Left ventricle myocardium superior (tissue), 1 donor: ENCODE measurements at places on chromosomes 16 and 17. TPM values are rescaled to one million over a fixed set of nuclear protein-coding genes. Genes with fewer than 3 reads are reported as not detected.

The HCRT gene
- total RNA-seq, result not detected

GRCh38 chr17:49365667-49366066 is 3.6 kb upstream of the ZNF652 start:
- no peak for DNase-seq

GRCh38 chr17:27776882-27777624 is 23.3 kb downstream of the NOS2 start:
- no peak for DNase-seq

The CXCL16 gene
- 3.5 TPM for total RNA-seq

DNA sequence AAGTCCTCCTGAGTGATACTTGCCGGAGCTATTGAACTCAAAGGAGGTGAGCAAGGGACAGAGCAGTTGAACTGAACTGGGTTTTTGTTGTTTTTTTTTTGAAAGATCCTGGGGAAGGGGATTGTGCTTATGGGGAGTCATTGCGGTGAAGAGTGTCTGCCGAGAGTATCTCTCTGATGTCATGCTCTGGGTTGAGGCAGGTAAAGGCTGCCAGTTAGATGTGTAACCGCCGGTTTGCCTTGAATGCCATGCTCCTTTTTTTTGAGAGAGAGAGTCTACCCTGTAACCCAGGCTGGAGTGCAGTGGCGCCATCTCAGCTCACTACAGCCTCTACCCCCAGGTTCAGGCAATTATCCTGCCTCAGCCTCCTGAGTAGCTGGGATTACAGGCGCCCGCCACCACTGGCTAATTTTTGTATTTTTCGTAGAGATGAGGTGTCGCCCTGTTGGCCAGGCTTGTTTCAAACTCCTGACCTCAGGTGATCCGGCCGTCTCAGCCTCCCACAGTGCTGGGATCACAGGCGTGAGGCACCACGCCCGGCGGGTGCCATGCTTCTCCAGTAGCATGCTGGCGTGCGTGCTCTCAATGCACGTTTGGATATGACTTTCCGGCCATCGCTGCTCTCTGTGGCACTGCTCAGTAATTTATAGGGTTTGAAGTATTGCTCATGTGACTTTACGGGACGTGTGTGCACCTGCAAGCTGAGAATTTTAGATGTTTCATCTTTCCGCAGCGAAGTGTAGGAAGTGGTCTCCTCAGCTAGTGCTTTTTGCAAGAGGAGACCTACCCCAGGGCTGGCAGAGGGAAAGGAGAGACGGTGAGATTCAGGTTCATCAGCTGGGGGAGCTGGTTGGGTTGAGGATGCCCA is 8.5 kb downstream of the ZC3H18 start:
- DNase-seq, result no peak

The CD79B gene
- total RNA-seq, result 5.7 TPM

GRCh38 chr17:52287611-52288010 is 129.1 kb upstream of the CA10 start:
- DNase-seq, result no peak

DNA sequence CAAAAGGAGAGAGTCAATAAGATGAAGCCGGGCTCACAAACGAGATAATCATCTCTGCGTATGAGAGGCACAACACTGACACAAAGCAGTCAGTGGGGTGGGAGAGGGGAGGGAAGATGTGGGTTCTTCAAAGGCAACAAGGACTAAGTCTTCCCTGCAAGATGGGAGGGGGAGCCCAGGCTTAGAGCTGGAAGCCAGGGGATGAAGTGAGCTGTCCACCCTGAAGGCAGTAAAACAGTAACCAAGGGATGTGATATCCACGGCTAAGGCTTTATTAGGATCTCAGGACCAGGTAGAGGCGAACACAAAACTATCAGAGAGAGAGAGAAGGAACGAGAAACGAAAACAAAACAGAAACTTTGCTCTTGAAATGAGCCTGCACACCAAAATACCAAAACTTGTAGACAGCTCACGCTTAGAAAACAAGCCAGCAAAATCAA is 115.9 kb downstream of the DYNLRB2 start:
- no peak for DNase-seq

The MT3 gene
- 3.8 TPM for total RNA-seq

The HSD3B7 gene
- 7.4 TPM for total RNA-seq

DNA sequence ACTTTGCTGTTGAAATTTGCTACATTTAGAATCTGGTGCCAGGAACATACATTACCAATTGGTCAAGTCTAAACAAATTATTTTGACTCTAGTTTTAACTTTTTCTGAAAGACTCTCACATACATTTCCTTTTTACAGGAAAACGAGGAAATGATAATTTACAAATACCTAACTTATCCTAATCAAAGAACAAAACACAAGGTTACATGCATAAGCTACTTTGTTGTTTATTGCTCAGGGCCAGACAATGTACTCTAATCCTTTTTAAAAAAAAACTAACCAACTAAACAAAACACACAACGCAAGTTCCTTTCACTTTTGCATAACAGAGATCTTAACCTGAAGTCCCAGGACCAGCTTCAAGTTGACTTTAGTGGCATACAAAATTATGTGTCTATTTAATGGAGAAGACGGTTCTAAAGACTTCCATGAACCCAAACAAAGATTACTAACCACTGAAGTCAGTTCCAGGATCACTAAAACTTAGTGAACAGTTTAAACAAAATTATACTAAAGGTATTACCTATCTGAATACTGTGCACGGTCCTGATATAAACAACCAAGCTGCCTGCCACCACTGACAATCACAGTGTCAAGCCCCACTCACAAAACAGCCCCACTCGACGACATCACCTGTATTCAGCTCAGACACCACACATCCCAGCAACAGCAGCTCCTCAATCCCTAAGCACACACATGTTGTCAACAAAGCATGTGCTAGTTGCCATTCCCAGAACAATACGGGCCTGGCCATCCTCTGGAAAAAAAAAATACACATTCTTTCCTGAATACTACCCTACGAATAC is 1.9 kb downstream of the ZNF652 start:
- no peak for DNase-seq

DNA sequence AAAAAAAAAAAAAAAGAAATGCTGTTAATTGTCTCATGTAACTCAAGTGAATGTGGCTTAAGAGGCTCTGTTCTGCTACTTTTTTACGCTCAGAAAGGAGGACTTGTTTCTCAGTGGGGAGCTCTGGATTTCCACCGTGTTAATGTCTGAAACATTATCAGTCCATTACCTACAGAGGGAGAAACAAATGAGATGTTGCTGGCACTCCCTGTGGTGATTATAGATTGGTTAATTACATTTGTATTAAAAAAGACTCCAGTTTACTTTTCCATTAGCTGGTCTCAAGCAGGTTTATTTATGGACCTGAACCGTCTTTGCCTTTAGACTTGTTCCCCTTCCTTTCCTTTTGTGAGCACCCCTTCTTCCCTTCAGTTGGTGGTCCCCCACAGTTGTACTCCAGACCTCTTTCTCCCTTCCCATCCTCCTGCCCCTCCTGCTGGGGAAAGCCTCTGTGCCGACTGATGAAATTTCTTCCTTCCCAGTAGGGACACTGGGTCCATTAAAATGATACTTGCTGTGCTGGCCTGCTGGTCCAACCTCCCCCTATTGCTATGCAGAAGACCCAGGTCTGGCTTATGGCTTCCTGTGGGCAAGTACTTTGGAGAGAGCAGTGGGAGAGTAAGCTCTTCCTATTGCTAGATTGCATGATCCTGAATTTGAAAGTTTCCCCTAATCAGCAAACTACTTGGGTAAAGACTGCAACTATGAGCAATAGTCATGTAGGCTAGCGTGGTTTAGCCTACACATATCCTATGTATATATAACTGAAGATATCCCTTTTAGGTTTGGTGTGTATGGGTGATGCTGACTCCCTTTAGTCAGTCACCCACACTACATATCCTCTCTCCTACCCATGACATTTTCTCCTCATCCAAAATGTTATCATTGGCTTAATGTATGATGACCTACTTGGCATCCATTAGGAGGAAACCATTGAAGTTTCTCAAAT is 8.1 kb downstream of the CDC6 start:
- DNase-seq, result no peak

The KCNH6 gene
- not detected for total RNA-seq
